ENCODE measurements at places on chromosomes 3 and 15.

DNA sequence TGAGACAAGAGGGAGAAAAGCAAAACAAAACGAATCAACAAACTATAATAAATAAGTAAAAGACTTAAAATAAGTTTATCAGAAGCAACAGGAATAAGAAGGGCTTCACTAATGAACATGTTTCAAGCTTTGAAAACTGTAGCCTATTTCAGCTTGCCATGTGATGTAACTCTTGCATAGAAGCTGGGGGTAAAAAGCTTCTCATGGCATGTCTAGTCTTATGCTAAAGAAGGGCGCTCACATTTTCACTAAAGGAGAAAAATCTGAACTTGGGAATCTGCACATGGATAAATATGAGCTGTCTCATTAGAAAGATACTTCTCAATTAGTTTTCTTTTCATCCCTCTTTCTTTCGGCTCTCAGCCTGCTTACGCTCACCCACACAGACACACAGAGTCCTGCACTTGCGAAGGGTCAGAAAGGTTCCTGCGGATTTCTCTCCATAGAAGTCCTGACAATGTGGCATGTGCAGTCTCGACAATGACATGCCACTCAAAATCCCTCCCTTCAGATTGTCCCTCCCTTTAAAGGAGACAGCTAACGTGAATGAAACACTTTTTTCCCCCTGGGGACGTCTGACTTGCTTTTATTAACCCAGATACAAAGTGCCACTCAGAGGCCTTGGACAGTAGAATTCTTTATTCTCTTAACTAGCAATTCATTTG is 568.9 kb upstream of the NR2F2 start:
- no peak for DNase-seq

DNA sequence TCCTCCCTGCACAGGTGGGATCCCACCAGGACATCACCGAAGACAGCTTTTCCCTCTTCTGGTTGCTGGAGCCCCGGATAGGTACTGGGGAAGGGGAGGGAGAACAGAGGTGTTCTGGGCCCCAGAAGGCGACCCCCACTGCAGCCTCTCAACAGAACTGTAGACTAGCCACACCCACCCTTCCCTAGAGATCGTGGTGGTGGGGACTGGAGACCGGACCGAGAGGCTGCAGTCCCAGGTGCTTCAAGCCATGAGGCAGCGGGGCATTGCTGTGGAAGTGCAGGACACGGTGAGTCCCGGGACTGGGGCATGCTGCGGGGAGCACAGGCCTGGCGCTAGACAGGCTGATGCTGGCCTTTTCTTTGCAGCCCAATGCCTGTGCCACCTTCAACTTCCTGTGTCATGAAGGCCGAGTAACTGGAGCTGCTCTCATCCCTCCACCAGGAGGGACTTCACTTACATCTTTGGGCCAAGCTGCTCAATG is 809 bp downstream of the NDUFAF3 start:
- peak; percentile 42 for DNase-seq

- DNase-seq = no peak
Measured at GRCh38 chr15:69434238-69434637, 18.4 kb upstream of the RPLP1 start.

- DNase-seq = no peak
Measured at GRCh38 chr3:98565843-98566242, 27.6 kb downstream of the CPOX start.

- no peak for DNase-seq
Measured at GRCh38 chr3:27671101-27671500, 51.0 kb downstream of the EOMES start.

DNA sequence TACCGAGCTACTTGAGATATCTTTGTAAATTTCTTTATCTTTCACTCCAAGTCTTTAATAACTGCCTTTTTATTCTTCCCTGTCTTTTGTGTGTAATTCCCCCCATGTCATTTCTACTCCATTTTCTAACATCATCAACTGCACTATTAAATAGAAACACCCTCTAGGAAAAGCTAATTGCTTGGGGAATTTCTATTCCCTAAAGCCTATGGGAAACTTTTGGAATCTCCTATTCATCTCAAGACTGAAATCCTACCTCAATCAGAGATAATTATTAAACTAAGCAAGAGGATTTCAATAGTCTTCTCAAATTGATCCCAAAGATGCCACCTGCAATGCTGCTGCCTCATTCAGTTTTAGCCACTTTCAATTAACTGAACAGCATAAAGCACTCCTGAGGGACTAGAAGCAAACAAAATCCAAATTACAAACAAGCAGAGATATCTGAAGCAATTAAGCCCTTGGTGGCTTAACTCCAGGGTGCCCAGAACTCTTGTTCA is 598.7 kb downstream of the IGSF11 start:
- DNase-seq = no peak

Measured in MM.1S (cell line).